ENCODE measurements at places on chromosomes 1 and 21.
A peak's percentile ranks its signal among the peaks of the same experiment; 100 is the strongest.

- DNase-seq: no peak
Observed at GRCh38 chr21:39097335-39097861, 85.9 kb downstream of the PSMG1 start.

DNA sequence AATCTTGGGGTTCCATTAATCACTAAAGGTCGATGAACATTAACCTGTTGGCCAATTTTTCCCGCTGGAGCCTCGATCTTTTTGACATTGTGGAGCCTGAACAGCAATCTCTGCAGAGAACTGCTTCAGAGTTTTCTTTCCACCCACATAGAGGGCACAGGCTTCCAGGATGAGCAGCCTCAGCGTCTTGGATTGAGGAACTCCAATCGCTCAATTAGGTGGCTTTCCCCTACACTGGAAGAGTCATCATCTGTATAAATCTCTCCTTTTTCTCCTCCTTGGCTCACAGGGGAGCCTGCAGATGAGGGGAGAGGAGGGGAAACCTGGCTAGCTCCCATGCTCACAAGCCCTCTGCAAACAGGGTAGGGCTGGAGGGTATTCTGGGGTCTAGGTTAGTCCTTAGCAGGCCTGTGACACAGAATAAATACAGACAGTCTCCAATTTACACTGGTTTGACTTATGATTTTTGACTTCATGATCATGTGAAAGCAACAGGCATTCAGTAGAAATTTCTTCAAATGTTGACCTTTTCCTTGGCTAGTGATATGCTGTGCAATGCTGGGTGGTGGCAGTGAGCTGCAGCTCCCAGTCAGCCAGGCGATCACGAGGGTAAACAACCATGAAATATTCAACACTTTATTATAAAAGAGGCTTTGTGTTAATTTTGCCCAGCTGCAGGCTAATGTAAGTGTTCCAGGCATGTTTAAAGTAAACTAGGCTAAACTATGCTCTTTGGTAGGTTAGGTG is 80.8 kb downstream of the PGBD5 start:
- DNase-seq: no peak

DNA sequence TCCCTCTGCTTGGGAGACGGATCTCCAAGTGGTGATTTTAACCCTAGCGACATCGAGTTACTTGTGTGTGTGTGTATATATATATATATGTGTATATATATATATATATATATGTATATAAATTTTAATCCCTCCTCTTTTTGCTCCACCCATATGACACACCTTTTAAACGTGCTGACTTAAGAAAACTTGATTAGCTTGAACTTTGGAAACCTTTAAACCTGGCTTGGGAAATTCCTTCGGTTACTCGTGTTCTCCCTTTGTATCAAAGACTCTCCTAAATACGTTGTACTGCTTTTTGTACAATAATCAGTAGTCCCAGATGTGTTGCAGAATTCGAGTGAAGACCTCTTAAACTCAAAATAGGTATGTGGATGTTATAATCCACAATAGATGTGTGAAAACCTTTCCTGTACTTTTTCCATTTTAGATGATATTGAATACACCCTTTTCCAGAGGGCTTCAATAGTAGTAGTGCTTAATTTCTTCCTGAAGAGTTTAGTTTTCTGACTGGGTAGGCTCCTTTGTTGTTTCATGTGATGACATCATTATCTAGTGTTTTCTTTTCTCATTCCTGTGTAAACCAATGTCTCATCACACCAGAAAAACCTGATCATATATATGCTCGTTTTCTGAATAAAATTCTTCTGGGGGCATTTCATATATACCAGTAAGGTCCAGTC is 1.4 kb downstream of the RNF11 start:
- no peak for DNase-seq

DNA sequence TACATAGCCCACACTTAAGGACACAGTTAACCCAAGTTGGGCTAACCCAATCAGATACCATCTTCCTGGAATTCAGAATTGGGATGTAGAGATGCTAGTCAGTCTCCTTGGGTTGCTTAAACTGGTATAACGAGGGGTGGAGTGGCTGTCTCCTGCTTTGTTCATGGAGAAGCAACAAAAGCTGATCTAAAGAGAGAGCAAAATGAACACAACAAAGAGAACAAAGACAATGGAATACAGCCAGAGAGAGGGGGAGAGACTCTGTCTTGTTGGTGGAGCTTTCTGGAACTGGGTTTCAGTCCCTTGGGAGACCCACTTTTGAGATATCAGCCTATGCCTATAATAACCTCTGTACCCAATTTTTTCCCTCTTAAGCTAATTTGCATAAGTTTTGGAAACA is 138.1 kb downstream of the ATG4C start:
- DNase-seq: no peak

DNA sequence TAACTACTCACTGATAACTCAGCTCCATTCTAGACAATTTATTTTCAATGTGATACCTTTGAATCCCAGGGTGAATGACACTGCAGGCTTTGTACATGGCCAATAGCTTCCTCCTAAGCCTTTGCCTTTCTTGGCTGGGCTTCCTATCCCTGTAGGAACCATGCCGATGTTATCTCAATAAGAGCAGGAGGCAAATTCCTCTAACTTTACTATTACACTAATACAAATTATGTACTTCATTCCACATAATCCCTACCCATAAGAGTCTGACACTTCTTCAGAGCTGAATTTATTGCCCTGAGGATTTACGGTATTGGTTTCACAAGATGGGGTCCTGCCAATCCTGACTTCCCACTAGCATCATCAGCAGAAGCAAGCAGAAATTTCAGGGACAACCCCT is 14.0 kb downstream of the TGFBR3 start:
- no peak for DNase-seq

GRCh38 chr1:80217377-80217986 is 1211.0 kb upstream of the ADGRL4 start:
- DNase-seq: no peak

- no peak for DNase-seq
Observed at GRCh38 chr1:167879508-167879907, 34.4 kb downstream of the ADCY10 start.

- DNase-seq: peak; percentile 75
Observed at GRCh38 chr21:31182231-31183140, 144.2 kb upstream of the KRTAP19-8 start.
